ENCODE measurements at places on chromosomes 4 and X. TPM values are rescaled to one million over a fixed set of nuclear protein-coding genes. Genes with fewer than 3 reads are reported as not detected.

GRCh38 chr4:140281828-140282552 lies 91.5 kb upstream of the SCOC start:
- DNase-seq: no peak

Gene KIF4A
- total RNA-seq: 44.7 TPM

DNA sequence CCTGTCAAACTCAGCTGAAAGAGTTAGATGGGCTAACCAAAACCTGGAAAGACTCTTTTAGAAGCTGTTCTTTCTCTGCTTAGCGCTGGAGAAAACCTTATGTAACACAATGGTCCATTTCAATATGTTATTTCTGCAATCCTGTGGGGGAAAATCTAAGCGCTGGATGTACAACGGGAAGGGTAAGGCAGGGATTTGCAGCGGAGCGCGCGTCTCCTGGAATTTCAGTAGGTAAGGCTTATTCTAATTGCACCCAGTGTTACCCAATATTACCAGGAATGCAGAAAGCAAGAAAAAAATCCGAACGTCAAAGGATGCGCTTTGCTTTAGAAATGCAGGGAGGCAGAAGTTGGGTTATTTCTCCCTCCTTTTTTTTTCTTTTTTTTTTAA lies 2.0 kb downstream of the HS3ST1 start:
- no peak for DNase-seq

Gene MAML3
- 4.3 TPM for total RNA-seq

GRCh38 chr4:2949782-2950125 lies 13.5 kb downstream of the NOP14 start:
- no peak for DNase-seq

DNA sequence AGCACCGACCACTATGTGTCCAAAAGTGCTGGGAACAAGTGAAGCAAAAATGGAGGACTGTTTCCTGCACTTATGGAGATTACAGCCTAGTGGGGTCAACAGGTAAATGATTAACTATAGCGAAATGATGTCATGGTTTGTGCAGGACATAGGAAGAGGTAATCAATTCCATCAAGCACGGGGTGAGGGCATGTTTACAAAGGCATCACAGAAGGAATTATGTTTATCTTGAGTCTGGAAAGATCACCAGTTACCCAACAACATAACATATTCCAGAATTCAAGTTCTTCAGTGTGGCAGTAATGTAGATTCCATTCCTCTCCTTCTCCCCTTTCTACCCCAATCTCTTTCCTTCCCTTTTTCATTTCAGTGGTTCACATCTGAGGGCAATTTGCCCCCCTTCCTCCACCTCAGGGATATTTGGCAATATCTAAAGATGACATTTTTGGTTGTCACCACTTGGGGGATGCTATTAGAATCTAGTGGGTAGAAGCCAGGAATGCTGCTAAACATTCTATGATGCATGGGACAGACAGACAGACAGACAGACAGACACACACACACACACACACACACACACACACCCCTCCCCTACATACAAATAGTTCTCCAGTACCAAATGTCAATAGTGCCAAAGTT lies 24.1 kb downstream of the FAM47E start:
- DNase-seq: no peak

Gene PNMA3
- 1.0 TPM for total RNA-seq

DNA sequence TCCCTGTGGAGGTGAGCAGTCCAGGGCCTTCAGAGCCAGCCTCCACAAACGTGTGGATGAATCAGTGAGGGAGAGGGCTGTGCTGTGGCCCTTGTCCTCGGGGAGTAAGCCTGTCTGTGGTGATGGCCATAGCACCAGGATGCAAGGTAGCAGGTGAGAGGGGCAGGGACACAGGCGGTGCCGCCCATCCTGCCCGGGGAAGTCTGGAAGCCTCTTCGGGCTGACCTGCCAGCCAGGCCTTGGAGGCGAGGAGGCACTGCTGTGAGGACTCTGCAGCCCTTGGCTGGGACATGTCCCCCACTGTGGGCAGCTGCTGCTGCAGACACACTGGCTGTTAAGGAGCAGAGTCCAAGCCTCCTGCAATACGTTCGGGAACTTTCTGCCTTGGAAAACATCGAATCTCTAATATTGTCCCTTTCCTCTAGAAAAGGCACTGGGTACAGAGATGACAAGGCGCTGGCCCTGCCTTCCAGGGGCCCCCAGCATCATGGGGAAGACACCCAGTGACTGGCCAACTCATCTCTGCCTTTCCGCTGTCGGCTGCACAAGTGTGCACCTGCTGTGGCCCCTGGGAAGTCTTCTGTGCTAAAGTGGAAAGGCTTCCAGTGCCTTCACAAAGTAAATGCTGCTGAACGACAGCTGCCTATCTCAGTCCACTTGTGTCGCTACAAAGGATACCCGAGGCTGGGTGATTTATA lies 101.4 kb downstream of the ADRA2C start:
- DNase-seq: no peak

Gene CHM
- 19.3 TPM for total RNA-seq

DNA sequence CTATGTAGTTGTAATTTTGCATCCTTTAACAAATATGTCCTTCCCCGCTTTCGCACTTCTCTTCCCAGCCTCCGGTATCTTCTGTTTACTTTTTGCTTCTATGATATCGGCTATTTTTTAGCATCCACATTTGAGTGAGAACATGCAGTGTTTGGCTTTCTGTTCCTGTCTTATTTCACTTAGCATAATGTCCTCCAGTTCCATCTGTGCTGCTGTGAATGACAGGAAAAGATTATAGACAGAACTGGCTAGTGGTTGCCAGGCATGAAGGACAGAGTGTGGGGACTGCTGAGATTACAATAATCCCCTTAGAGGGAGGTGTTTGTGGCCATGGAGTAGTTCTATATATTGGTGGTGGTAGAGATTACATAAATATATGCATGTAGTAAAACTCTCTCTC lies 588.6 kb downstream of the NLGN4X start:
- no peak for DNase-seq

Gene AFP
- not detected for total RNA-seq

DNA sequence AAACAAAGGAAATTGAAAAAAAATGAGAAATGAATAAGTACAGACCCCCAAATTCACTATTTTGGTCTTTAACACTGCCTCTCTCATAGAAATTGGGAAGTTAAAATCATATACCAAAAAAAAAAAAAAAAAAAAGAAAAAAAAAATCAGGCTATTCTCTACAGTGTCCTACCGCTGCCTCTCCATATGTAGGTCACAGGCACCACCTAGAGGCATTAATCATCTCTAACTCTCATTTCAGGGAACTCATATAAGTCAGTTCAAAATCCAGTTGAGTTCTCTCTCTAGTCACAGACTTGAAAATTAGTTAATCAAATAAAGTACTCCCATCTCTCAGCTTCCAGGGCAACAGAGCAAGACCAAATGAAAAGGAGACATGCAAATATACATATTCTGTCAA lies 47.9 kb downstream of the COX18 start:
- no peak for DNase-seq

- DNase-seq: no peak
These were observed 40.3 kb downstream of the SOD3 start for GRCh38 chr4:24835696-24836095.

Gene ARMCX1
- total RNA-seq: 0.26 TPM

DNA sequence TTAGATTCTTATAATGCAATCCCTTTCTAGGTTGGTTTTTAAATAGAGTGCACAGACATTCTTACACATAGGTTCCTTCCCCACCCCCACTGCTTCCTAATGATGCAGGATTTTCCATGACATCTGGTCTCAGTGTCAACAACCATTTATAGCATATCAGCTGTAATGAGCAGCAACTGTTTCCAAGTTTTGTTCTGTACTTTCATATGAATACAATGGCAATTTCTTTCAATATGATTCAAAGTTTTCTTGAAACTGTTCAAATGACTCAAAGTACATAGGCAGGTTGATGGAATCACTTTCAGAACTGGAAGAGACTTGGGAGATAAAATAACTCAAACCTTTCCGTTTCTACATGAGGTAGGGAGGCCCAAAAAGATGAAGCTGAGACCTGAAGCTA lies 220.7 kb downstream of the CAMK2D start:
- no peak for DNase-seq

DNA sequence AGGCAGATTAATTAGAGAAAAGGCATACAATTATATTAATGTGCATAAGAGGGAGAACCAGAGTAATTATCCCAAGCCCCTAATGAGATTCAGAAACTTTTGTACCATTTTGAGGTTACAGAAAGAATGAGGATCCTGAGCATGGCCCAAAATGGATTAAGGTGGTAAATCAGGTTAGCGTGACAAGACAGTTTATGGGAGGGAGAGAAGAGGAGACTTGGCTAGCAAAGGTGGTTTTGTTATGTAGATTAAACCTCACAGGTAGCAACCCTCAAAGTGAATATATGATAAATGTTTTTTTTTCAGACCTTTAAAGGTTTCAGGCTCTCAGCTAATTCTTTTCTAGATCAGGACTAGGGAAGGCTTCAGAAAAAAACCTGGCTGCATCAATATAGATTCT lies 781.8 kb downstream of the FAM133A start:
- no peak for DNase-seq

DNA sequence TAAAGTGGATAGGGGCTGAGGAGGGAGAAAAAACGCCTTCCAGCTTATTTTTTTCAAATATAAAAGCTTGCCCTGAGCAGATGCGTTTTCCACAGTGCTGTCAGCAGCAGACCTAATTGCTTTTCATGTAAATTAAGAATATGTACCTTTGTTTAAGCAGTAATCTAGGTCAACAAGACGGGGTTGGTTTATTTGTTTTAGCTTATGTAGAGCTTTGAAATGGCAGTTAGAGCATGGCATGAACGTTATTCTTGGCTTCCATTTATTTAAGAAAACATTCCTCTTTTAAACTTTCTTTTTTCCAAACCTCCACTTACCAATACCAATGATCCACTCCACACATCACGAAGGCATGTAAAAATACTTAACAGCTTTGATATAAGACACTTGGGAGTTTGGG lies 220.3 kb upstream of the TENM3 start:
- no peak for DNase-seq

Gene MAGIX
- 1.1 TPM for total RNA-seq

- DNase-seq: no peak
These were observed 1084.1 kb downstream of the FAM133A start for GRCh38 chrX:94758130-94758529.

GRCh38 chrX:151563449-151563848 lies at the start of gene PASD1:
PASD1 (plus strand) TSS chrX:151563675; CDS start chrX:151601554, 37,879 bp downstream.
- DNase-seq: no peak

DNA sequence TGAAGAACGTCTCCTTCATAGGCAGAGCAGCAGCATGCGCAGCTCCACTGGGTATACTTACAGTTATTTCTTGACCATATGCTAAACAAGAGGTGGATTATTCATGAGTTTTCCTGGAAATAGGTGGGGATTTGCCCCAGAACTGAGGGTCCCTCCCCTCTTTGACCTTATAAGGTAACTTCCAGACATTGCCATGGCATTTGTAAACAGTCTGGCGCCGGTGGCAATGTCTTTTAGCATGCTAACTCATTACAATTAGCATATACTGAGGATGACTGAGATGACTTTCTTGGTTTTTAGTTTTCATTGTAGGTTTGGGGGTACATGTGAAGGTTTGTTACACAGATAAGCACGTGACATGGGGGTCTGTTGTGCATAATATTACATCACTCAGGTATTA lies 97.3 kb downstream of the MTNR1A start:
- DNase-seq: no peak

DNA sequence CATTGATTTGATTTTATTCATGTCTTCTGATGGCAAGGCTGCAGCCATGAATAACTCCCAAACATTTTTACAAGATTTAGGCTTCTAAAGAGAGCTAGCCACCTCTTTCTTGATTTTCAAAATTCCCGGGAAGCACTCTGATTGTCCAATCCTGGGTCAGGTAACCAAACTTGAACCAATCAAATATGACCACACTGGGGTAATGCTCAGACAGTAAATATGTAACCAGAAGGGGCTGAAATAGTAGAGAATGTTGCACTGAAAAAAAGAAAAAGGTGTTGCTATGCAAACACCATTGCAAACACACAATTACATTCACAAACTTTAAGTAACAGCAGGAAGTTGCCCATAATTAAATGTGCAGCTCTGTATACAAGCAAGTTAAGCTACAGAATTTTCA lies 112.9 kb upstream of the IQCM start:
- no peak for DNase-seq

GRCh38 chr4:40687676-40688389 lies 58.2 kb upstream of the RBM47 start:
- DNase-seq: no peak

- no peak for DNase-seq
These were observed 35.1 kb downstream of the PPEF2 start for GRCh38 chr4:75867130-75867529.

GRCh38 chrX:6225288-6225910 lies 3.3 kb downstream of the NLGN4X start:
- DNase-seq: no peak

GRCh38 chr4:86333236-86333635 lies 26.6 kb downstream of the MAPK10 start:
- DNase-seq: no peak

Gene TLR2
- total RNA-seq: not detected

Gene LUZP4
- total RNA-seq: not detected

Gene ENPEP
- 0.93 TPM for total RNA-seq

Gene NIPAL1
- 0.35 TPM for total RNA-seq

Gene RIBC1
- total RNA-seq: 0.61 TPM

GRCh38 chr4:183362916-183363542 lies 40.8 kb upstream of the CLDN24 start:
- DNase-seq: no peak
